Activated T-cell treated with anti-CD3 and anti-CD28 coated beads for 24 hours (primary cell): ENCODE measurements at places on chromosomes 4 and X.
A peak's percentile ranks its signal among the peaks of the same experiment; 100 is the strongest.

GRCh38 chr4:101418055-101418454, 70.7 kb upstream of the PPP3CA start:
- DNase-seq: peak; percentile 44

DNA sequence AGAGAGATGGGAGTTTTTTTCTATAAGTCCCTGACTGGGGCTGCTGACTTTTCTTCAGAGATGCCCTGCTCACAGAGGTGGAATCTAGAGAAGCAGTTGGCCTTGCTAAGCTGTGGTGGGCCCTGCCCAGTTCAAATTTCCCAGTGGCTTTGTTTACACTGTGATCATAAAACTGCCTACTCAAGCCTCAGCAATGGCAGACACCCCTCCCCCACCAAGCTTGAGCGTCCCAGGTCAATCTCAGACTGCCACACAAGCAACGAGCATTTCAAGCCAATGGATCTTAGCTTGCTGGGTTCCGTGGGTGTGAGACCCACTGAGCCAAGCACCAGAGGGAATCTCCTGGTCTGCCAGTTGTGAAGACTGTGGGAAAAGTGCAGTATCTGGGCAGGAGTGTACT, 199.8 kb upstream of the WDFY3 start:
- no peak for DNase-seq

GRCh38 chrX:150478496-150479492, 89.6 kb upstream of the MTM1 start:
- peak; percentile 26 for DNase-seq

DNA sequence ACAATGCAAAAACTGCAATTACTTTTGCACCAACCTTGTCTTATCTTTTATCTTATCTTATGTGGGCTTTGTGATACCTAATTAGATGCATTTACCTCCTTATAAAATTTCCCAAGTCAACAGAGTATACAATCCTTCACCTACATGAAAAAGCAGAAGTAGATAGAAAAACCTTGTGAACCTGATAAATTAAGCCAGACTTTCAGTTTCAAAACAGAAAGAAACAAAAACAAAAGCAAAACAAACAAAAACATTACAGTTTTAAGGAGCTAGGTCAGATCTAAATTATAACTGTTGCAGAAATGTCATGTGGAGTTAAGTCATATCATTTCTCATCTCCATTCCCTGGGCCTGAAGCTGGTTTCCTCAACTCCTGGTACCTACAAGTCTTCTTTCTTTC, 24.9 kb upstream of the CXXC4 start:
- DNase-seq: no peak

DNA sequence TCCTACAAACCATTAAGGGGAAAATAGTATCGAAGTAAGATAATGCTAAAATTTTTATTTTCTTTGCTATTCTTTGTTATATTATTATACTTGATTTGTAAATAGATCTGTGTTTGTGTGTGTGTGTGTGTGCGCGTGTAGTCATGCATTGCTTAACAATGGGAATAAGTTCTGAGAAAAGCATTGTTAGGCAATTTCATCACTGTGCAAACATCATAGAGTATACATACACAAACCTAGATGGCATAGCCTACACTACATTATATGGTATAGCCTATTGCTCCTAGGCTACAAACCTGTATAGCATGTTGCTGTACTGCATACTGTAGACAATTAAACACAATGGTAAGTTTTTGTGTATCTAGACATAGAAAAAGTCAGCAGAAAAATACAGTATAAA, 17.1 kb downstream of the MTTP start:
- no peak for DNase-seq

DNA sequence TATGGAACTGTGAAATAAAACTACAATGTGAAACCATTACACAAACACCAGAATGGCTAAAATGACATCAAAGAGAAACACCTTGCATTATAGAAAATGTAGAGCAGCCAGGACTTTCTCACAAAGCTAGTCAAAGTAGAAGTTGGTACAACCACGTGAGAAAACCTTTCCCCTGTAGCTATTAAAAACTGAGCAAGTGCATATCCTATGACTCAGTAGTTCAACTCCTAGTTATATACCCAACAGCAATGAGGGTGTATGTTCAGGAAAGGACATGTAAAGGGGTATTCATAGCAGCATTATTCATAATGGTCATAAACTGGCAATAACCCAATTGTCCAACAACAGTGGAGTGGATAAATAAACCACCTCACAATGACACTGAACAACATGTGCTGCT, 177.5 kb upstream of the NUDT10 start:
- DNase-seq: no peak

- DNase-seq: no peak
These were observed 1090.7 kb downstream of the FAT4 start for GRCh38 chr4:126405369-126405982.
